CD8-positive, alpha-beta memory T cell (primary cell): ENCODE measurements at places on chromosomes 2 and 18.

DNA sequence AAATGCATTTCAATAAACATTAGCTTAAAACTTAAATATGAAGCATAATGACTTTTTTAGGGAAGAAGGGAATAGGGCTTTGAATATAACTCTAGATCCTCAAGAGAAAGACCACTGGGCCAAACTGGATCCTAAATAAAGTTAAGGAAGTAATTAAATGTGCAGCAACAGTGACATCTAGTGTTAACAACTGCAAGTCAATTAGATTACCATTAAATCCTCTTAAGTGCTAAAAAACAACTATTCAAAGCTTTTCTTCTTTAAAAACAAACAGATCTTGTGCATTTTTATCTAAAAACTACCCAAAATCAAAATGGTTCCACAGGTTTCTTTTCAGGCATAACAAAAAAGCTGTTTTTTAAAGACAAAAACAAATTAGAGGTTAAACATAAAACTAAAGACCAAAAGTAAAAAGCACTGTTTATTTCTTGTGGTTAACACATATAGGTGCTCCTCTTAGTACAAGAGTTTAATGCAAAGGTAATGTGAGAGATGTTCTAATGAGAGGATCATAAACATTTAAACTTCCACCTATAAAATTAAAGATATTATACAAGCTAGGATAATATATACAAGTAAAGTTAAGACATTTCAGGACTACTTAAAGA, 111.4 kb downstream of the THADA start:
- no peaks in the 10 kb centered on the region for H3K36me3 ChIP-seq
- no peak overlapping the region for H3K4me3 ChIP-seq
- H3K4me1 ChIP-seq, result no peaks in the 10 kb centered on the region
- no peaks in the 10 kb centered on the region for H3K27me3 ChIP-seq
- no peak overlapping the region for H3K27ac ChIP-seq

GRCh38 chr18:44601447-44601846, 79.2 kb upstream of the SETBP1 start:
- no peak overlapping the region for H3K27ac ChIP-seq
- H3K4me3 ChIP-seq, result no peak overlapping the region
- H3K36me3 ChIP-seq, result no peaks in the 10 kb centered on the region
- no peak for DNase-seq
- no peaks in the 10 kb centered on the region for H3K27me3 ChIP-seq

- no peaks in the 10 kb centered on the region for H3K36me3 ChIP-seq
- peaks cover 18% of the 10 kb centered on the region for H3K4me1 ChIP-seq
- peak; percentile 40 for DNase-seq
- H3K27me3 ChIP-seq, result peaks cover 84% of the 10 kb centered on the region
- no peak overlapping the region for H3K27ac ChIP-seq
Measured at GRCh38 chr2:176096986-176097819, 2.4 kb upstream of the HOXD12 start.

GRCh38 chr2:239303711-239304532, 96.9 kb downstream of the HDAC4 start:
- DNase-seq, result no peak
- no peaks in the 10 kb centered on the region for H3K36me3 ChIP-seq
- no peaks in the 10 kb centered on the region for H3K27me3 ChIP-seq
- H3K27ac ChIP-seq, result no peak overlapping the region
- peaks cover 10% of the 10 kb centered on the region for H3K4me1 ChIP-seq
- no peak overlapping the region for H3K4me3 ChIP-seq

GRCh38 chr2:172448544-172449267, 21.3 kb downstream of the ITGA6 start:
- no peak overlapping the region for H3K27ac ChIP-seq
- no peak for DNase-seq
- no peak overlapping the region for H3K4me3 ChIP-seq

DNA sequence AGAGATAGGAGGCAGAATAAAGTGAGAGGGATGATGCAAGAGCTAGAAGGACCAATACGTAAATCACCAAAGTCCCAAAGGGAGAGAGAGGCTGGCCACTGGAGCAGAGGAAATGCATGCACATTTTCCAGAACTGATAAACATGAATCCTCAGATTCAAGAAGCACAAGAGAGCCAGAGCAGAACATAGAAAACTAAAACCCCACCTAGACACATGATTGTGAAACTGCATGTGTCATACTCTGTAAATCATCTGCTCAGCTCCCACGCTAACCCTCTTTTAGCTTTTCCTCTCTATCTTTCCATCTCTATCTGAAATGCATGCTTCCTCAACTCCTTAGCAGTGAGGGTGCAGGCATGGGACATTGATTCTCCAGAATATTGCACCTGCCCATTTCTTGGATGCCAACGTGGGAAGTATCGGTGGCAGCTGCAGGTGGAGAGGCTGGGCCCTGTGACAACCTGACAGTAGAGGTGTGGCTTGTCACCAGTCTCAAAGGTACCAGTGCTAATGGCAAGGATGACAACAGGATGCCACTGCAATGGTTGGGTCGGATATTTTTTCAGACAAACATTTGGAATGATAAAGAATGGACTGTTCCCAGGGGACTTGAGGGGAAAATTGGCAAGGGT, 89.3 kb upstream of the OTOS start:
- peaks cover 7% of the 10 kb centered on the region for H3K4me1 ChIP-seq
- no peak overlapping the region for H3K27ac ChIP-seq
- DNase-seq, result no peak
- no peak overlapping the region for H3K4me3 ChIP-seq

DNA sequence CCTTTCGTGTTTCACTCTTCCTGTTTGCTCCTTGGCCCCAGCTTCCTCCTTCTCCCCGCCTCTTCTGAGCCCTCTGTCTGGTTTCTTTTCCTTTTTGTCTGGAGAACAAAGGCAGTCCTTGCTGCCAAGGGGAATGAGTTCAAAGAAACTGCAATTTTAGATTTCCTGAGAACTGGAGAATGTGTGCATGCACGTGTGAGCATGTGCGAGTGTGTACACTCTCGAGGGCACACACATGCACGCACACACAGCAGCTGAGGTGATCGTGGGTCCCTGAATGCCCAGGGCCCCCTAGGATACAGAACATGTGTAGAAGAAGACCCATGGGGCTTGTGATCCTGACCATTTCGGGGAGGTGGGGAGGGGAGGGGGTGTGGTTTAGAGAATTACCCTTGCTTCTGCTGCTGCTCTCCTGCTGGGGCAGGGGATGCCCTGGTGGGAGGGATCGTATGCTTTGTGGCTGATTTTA, 151.8 kb downstream of the DYSF start:
- H3K36me3 ChIP-seq, result no peaks in the 10 kb centered on the region
- H3K4me1 ChIP-seq, result no peaks in the 10 kb centered on the region
- no peak overlapping the region for H3K27ac ChIP-seq
- H3K27me3 ChIP-seq, result peaks cover 4% of the 10 kb centered on the region
- H3K4me3 ChIP-seq, result no peak overlapping the region

- no peaks in the 10 kb centered on the region for H3K27me3 ChIP-seq
- H3K27ac ChIP-seq, result peak overlapping the region; percentile 24
- peak overlapping the region; percentile 71 for H3K4me3 ChIP-seq
- peaks cover 25% of the 10 kb centered on the region for H3K4me1 ChIP-seq
Measured at GRCh38 chr2:113157118-113157896, 16.5 kb upstream of the PSD4 start.

GRCh38 chr2:179677077-179677688, 184.2 kb downstream of the ZNF385B start:
- H3K4me3 ChIP-seq, result no peak overlapping the region
- DNase-seq, result no peak
- no peaks in the 10 kb centered on the region for H3K4me1 ChIP-seq
- no peaks in the 10 kb centered on the region for H3K36me3 ChIP-seq
- no peaks in the 10 kb centered on the region for H3K27me3 ChIP-seq

DNA sequence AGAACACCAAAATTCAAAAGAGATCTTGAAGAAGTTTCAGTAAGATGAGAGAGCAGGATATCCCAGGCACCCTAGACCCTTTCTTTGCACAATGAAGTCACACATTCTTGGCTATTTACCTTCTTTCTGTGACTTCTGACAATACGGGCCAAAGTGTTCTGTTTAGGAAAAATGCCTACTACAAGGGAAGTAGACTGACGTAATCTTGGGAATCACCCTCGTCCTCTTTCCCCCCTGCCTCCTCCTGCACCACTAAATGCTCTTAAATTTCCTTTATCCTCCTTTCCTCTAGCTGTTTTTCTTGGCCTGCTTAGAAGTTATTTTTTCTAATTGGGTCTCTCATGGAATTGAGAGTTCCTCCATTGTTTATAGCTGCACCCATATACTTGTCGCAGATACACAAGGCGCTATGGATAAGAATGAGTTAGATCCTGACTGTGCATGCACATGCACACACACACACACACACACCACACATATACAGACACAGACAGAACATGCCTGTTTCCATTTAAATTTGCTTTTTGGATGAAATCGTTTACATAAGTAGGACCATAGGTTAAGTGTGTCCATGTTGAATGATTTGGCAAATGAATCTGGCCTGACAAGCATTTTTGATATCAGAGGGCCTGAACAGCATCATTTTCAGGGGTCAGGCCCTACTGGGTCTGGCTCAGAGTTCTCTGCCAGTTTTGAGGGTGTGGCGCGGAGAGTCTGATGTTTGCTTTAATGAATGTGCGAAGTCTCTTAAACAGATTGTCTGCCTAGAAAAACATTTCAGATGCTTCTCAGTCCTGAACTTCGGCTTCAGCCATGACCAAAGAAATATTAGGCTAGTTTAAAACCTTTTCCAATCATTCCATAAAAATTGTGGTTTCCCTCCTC, 131.9 kb upstream of the NT5C1B start:
- DNase-seq, result no peak
- no peaks in the 10 kb centered on the region for H3K36me3 ChIP-seq
- no peaks in the 10 kb centered on the region for H3K4me1 ChIP-seq
- H3K4me3 ChIP-seq, result no peak overlapping the region
- no peak overlapping the region for H3K27ac ChIP-seq
- H3K27me3 ChIP-seq, result no peaks in the 10 kb centered on the region

GRCh38 chr18:46265196-46266156, 161.3 kb downstream of the HAUS1 start:
- peaks cover 19% of the 10 kb centered on the region for H3K36me3 ChIP-seq
- no peak overlapping the region for H3K4me3 ChIP-seq
- no peaks in the 10 kb centered on the region for H3K27me3 ChIP-seq
- no peak for DNase-seq
- H3K4me1 ChIP-seq, result no peaks in the 10 kb centered on the region

GRCh38 chr2:226552571-226553285, 246.9 kb downstream of the IRS1 start:
- H3K36me3 ChIP-seq, result no peaks in the 10 kb centered on the region
- no peak overlapping the region for H3K27ac ChIP-seq
- no peak overlapping the region for H3K4me3 ChIP-seq
- H3K27me3 ChIP-seq, result no peaks in the 10 kb centered on the region
- no peak for DNase-seq
- H3K4me1 ChIP-seq, result no peaks in the 10 kb centered on the region

DNA sequence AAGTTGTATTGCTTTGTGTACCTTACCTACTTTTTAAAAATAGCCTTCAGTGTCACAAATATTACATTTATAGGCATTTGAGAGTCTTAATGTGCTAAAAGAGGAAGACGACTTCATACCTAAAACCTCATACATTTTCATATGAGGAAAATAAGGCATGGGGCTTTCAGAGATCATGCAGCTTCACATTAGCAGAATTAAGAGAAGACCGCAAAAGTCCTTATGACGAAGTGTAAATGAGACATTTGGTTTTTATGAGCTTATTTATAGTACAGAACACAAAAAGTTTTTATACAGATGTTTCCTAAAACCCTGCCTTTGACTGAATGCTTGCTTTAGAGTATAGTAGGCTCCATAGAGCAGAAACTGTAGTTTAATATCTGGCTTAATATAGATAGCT, 10.1 kb upstream of the CCDC138 start:
- H3K27ac ChIP-seq, result no peak overlapping the region
- H3K27me3 ChIP-seq, result no peaks in the 10 kb centered on the region
- H3K4me3 ChIP-seq, result no peak overlapping the region
- peaks cover 25% of the 10 kb centered on the region for H3K36me3 ChIP-seq

- peaks cover 4% of the 10 kb centered on the region for H3K4me1 ChIP-seq
- H3K36me3 ChIP-seq, result no peaks in the 10 kb centered on the region
- no peak for DNase-seq
- H3K27me3 ChIP-seq, result no peaks in the 10 kb centered on the region
- H3K4me3 ChIP-seq, result peak overlapping the region; percentile 69
Measured at GRCh38 chr2:213150315-213151097, 906 bp downstream of the IKZF2 start.
